ENCODE measurements at places on chromosomes 4 and X.
A peak's percentile ranks its signal among the peaks of the same experiment; 100 is the strongest.

GRCh38 chr4:83335701-83336100 lies 1.1 kb upstream of the HPSE start:
- no peak for DNase-seq
- H3K4me3 ChIP-seq = peak overlapping the region; percentile 93
- H3K4me1 ChIP-seq = peaks cover 25% of the 10 kb centered on the region
- peaks cover 2% of the 10 kb centered on the region for H3K36me3 ChIP-seq
- H3K27ac ChIP-seq = no peak overlapping the region

DNA sequence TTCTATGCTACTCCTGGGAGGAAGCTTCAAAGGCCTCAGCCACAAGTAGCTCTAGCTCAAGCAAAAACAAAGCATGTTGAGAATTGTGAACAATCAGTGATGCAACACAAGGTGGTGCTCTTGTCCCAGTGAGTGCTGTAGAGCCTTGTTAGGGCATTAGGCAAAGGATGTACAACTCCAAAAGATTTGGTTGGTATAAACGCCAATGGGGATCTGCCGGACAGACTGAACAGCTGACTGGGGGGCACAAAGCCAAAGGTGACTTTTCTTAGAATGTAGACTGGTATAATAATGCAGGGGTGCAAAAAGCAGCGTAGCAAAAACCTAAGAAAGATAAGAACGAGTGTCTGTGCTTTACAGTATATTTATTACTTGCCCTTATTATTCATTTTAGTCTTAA lies 62.6 kb upstream of the ALB start:
- H3K27me3 ChIP-seq = peaks cover 12% of the 10 kb centered on the region
- no peak overlapping the region for H3K27ac ChIP-seq
- H3K4me3 ChIP-seq = no peak overlapping the region
- no peaks in the 10 kb centered on the region for H3K36me3 ChIP-seq

DNA sequence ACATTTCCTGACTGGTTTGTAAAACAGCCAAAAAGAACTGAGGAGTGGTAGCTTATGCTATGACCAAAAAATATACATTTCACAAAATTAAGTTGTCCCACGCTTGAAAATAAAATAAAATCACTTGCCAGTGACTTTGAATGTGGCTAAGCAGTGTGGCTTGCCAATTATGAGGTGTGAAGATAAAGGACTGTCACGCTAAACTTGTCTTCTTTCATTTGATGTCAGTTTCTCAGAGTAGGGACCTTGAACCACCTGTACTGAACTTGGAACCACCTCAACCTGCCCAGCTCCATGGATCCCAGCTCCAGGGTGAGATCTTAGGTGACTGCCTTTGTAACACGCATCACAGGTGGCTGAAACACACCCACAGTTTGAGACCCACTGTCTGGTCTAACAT lies 113.7 kb upstream of the TBL1X start:
- DNase-seq = no peak
- no peaks in the 10 kb centered on the region for H3K27me3 ChIP-seq
- no peak overlapping the region for H3K4me3 ChIP-seq
- H3K27ac ChIP-seq = peak overlapping the region; percentile 91
- no peaks in the 10 kb centered on the region for H3K36me3 ChIP-seq
- peaks cover 16% of the 10 kb centered on the region for H3K4me1 ChIP-seq

GRCh38 chrX:42460706-42461105 lies 317.3 kb downstream of the PPP1R2C start:
- no peaks in the 10 kb centered on the region for H3K27me3 ChIP-seq
- H3K36me3 ChIP-seq = no peaks in the 10 kb centered on the region
- DNase-seq = no peak
- H3K4me3 ChIP-seq = no peak overlapping the region

- DNase-seq = no peak
- H3K4me3 ChIP-seq = no peak overlapping the region
- no peaks in the 10 kb centered on the region for H3K4me1 ChIP-seq
- no peak overlapping the region for H3K27ac ChIP-seq
- H3K36me3 ChIP-seq = no peaks in the 10 kb centered on the region
These were observed 146.7 kb downstream of the CHIC2 start for GRCh38 chr4:53917729-53918128.

DNA sequence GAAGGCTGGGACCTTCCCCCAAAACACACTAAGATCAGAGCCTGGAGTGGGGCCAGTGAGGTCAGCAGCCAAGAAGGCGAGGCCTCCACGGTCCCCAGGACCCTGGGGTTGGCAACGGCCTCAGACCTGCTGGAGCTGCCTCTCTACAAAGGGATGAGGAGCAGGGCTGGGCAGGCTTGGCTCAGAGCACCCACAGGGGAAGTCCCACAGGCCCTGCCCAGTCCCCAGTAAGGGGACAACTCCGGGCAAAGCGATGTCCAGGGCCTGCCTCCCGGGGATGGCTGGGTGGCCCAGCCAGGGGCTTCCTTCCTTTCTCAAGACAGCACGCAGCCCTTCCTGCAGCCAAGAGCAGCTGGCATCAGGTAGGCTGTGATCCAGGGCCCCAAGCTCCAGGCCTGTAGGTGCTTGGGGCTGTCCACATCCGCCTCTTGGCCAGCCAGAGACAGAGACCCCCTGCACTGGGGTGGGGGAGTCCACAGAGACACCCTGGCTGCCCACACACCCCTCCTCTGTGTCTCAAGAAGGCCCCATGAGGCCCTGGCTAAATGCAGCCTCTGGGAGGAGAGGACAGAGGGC lies 5.7 kb downstream of the MXD4 start:
- peak; percentile 0 for DNase-seq
- H3K4me1 ChIP-seq = peaks cover 24% of the 10 kb centered on the region
- H3K36me3 ChIP-seq = peaks cover 10% of the 10 kb centered on the region

DNA sequence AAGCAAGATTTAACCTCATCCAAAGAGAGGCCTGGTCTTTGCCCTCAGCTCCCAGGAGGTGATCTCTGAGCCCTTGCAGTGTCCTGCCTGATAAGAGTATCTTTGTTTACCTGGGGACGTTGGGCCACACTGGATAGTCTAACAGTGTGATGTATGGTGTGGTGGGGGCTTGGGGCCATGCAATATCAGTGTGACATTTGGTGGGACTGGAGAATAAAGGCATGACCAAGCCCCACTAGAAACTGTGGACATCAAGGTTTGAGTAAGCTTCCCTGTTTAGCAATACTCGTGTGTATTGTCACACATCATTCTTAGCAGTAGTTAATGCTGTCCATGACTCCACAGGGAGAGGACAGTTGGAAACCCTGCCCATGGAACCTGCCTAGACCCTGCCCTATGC lies 34.4 kb downstream of the BBS12 start:
- peaks cover 4% of the 10 kb centered on the region for H3K27me3 ChIP-seq
- peak overlapping the region; percentile 28 for H3K27ac ChIP-seq
- H3K4me1 ChIP-seq = peaks cover 21% of the 10 kb centered on the region
- H3K36me3 ChIP-seq = no peaks in the 10 kb centered on the region

GRCh38 chr4:93002240-93002639 lies 698.5 kb downstream of the GRID2 start:
- no peaks in the 10 kb centered on the region for H3K4me1 ChIP-seq
- DNase-seq = no peak
- no peaks in the 10 kb centered on the region for H3K36me3 ChIP-seq
- H3K27me3 ChIP-seq = no peaks in the 10 kb centered on the region
- no peak overlapping the region for H3K27ac ChIP-seq
- H3K4me3 ChIP-seq = no peak overlapping the region

- H3K27me3 ChIP-seq = no peaks in the 10 kb centered on the region
- no peak for DNase-seq
- no peak overlapping the region for H3K4me3 ChIP-seq
- peaks cover 2% of the 10 kb centered on the region for H3K36me3 ChIP-seq
These were observed 156.0 kb downstream of the DCLK2 start for GRCh38 chr4:150234246-150234645.

GRCh38 chr4:42498040-42498439 lies 100.8 kb downstream of the SHISA3 start:
- H3K4me1 ChIP-seq = peaks cover 2% of the 10 kb centered on the region
- H3K27ac ChIP-seq = no peak overlapping the region
- H3K4me3 ChIP-seq = no peak overlapping the region
- no peaks in the 10 kb centered on the region for H3K27me3 ChIP-seq
- DNase-seq = no peak

Data from stimulated activated naive B cell treated with anti-CD40 and anti-IgM and Interleukin-4, amounts not matched to agents 10 μg/mL and 1 μg/mL and 100 μg/mL, for 72 hours (primary cell).